ENCODE measurements at places on chromosomes 12 and 14.
A peak's percentile ranks its signal among the peaks of the same experiment; 100 is the strongest.

DNA sequence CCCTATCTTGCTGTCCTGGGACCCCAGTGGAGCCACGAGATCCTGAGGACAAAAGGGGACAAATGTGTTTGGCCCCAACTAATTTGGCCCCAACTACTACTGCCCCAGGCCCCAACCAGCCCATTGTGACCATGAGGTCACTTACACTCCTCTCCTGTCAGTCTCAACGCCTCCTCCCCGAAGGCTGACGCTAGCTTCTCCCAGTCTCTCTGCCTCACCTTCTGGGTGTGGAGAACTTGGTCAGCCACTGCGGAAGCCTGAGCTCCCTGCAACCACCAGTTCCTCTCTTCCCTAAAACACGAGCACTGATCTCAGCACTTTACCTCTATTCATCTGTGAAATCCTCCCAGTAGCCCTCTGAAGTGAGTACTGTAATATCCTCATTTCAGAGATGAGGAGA lies 13.3 kb downstream of the FAM181A start:
- DNase-seq, result no peak

GRCh38 chr14:69518289-69519101 lies 34.0 kb downstream of the PLEKHD1 start:
- DNase-seq, result no peak

- no peak for DNase-seq
Observed at GRCh38 chr14:51889851-51890250, 29.4 kb downstream of the GNG2 start.

- DNase-seq, result no peak
Observed at GRCh38 chr12:79614730-79615129, 76.0 kb downstream of the PAWR start.

GRCh38 chr12:53843545-53843944 lies 91.8 kb upstream of the CISTR start:
- DNase-seq, result no peak

DNA sequence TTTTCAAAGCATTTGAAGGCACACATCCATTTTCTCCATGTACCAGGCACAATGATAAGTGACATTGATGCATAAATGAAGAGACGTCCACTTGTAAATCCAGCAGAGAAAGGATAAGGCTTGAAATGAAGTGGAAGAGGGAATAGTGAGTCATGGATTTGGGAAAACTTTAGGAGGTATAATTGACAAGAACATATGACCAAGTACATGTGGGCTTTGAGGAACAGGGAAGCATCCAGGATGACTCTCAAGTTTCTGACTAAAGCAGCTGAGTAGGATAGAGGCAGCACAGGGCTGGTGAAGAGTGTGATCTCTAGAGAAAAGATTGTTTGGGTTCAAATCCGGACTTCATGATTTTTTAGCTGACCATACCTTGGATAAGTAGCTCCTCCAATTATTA lies 43.6 kb upstream of the SYT1 start:
- DNase-seq, result no peak

- no peak for DNase-seq
Observed at GRCh38 chr12:67091678-67092077, 177.5 kb upstream of the CAND1 start.

DNA sequence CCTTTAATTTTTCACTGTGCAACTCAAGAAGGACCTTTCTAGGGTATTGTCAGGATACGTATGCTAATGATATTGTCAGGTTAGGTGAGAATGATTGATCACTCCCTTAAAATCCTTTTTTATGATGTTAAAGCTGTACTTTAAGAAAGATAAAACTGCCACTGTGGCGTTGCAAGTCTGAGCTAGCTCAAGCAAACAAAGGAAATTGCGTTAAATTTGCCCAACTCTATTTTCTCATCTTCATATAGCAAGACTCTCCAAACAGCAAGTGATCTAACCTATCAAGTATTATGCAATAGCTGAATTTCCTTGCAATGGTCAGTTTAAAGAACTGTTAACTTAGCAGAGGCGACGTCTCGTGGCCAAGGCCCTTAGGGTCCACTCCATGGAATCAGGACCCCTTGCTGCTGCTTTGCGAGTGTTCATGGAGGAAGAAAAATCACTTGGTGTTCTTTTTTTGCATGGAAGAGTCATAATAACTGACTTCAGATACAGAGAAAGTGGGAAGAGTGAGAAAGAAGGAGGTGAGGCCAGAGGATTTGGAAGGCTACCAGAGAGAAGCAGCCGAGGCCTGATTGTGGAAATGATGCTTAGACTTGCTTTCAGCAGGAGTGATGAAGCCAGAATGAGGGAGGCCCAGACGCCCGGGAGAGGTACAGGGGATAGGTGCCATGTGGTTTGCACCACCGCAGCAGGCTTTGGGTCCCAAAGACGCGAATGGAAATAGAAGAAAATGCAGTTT lies 2.5 kb downstream of the TRAF3 start:
- no peak for DNase-seq

- DNase-seq, result no peak
Observed at GRCh38 chr14:55450124-55450523, 9.7 kb upstream of the TBPL2 start.

- DNase-seq, result no peak
Observed at GRCh38 chr14:67668559-67668958, 5.9 kb downstream of the VTI1B start.

DNA sequence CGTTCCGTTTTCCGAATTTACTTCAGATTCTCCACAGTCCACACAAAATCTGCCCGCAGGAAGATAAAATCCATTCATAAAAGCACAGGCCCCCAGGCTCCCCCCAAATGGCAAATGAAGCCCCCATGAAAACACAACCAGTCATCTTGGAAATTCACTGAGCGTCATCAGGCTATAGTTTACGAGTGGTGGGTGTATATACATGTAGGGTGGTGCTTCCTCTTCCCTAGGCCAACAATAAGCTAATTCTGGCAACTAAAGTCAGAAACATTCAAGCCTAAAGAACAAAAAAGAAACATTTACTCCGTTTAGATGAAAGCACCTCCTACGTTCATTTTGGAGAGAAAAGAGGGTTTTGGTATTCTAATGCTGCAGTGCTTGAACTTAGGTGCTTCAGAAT lies 5.8 kb downstream of the GPR68 start:
- no peak for DNase-seq

DNA sequence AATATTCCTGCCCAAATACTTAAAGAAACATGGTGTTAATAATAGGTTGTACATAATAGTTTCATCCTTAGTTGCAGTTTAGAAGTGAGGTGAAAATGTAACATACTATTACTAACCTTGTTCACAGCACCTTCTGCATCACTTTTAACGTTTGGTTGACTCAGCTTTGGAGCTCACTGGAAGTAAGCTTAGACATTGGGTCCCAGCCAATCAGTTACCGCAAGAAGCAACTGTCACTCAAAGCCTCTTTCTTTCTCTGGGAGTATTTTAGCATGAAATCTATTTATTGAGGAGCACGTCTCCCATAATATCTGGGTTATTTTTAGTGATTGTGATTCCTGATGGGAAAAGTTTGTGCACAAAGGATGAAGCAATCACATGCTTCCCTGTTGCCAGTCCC lies 472.6 kb downstream of the SNAPC1 start:
- DNase-seq, result no peak

GRCh38 chr12:50132505-50133135 lies 20.6 kb downstream of the COX14 start:
- DNase-seq, result no peak

DNA sequence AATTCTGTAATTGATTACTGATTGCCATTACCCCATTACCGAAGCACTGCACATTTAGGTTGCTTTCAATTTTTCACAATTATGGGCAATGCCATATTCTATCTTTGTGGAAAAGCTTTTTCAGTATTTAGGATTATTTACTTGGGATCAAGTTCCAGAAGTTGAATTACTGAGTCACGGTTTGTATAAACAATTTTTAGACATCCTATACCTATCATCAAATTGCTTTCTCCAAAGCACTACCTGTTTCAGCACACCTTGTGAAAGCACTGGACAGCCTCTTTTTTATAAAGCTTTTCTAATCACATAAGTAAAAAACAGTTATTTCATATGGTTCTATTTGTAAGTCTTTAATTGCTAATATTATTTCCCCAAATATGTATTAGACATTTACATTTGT lies 221.5 kb upstream of the CAND1 start:
- DNase-seq, result no peak

DNA sequence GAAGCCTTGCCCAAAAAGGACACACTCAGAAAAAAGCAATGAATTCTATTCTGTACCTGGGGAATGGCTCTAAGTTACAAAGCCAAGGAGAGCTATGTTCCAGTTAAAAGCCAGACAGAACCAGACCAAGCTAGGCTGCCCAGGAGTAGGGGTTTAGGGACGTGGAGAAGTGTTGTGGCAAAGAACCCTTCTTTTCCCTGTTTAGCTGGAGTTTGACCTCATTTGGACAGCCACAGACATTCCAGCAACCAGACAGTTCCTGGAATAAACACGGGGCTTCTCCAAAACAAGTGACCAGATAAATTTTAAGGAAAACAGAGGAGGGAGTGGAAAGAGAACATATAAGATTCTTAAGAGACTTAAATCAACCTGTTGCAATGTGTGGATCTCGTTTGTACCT lies 62.3 kb downstream of the GCH1 start:
- DNase-seq, result no peak

DNA sequence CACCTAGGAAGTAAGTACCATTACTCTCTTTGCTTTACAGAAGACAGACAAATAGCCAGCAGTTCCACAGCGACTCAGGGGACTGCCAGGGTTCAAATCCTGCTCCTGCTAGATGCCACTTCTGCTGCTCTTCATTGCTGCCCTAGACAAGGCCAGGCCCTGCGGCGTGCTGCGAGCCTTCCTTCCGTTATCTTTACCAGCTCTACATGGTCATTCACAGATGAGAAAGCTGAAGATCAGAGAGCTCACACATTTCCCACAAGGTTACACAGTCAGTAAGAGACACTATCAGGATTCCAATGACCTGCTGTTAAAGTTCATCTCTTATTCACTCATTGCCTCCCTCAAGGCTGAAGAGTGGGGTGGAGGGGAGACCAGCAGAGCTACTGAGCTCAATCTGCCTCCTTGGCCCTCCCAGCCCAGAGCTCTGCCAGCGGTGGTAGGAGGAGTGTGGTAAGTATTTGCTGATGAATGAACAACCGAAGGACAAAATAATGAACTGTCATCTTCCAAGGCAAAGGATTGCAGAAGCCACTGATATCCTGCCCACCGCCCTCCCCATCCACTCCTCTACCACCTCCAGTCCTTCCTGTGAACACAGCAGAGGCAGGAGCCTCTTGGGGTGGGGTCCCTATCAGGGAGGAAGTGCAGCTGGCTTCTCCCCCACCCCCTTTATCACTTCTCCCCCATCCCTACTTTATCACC lies 14.6 kb upstream of the HDAC7 start:
- DNase-seq, result no peak

- DNase-seq, result no peak
Observed at GRCh38 chr12:14694970-14695369, 1.4 kb downstream of the GUCY2C start.

GRCh38 chr12:116727261-116727660 lies 10.6 kb downstream of the SPRING1 start:
- no peak for DNase-seq

- no peak for DNase-seq
Observed at GRCh38 chr12:32107359-32108267, 966 bp downstream of the BICD1 start.

GRCh38 chr14:74333909-74334308 lies 14.4 kb upstream of the VRTN start:
- DNase-seq, result no peak

GRCh38 chr14:81161749-81162148 lies 59.0 kb downstream of the GTF2A1 start:
- DNase-seq, result no peak

DNA sequence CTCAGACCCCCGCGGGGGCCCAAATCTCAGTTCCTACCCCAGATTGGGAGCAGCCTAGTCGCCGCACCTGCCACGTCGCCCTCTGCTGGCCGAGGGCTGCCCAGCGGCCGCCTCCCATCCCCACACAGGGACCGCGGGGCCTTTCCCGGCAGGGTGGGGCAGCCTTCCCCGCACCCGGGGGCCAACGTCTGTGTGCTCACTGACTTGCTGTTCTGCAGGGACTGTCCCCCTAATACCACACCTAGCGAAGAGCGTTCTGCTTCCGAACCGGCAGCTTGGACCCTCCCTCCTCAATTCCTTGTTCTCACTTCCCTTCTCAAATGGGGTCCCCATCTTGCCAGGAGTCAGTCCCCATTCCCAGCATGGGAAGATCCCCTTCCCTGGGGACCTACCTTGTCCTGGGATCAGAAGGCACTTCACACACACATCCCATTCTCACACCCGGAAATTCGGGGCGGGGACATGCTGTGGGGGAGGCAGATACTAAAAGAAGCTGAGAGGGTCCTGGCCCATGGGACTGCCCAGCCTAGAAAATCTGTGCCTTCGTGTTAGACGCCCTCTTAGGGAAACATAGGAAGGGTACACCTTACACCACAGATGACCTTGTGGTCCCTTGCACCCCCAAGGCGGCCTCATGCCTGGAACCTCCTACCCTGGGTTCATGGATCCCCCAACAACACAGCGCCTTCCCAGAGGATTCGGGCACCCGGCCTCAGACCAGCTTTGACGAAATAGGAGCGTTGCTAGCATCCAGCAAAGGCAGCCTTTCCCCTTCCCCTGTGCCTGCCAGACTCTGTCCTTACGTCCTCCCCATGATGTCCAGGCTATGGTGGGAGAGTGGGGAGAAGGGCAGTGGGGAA lies 16.4 kb downstream of the ACVRL1 start:
- peak; percentile 34 for DNase-seq

DNA sequence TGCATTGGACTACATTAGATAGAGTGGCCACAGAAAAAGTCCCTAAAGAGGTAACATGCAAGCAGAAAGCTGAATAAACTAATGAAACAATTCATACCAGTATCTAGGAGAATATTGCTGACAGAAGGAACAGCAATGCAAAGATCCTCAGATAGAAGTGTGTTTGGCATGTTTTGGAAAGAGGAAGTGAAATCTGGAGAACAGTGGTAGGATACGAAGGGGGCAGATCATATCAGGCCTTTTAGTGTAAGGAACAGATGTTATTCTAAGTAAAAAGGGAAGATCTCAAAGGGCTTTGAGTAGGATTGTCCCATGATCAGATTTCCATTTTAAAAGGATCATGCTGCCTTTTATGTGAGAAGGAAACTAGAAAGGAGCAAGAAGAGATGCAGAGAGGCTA lies 342.9 kb downstream of the PAWR start:
- no peak for DNase-seq

DNA sequence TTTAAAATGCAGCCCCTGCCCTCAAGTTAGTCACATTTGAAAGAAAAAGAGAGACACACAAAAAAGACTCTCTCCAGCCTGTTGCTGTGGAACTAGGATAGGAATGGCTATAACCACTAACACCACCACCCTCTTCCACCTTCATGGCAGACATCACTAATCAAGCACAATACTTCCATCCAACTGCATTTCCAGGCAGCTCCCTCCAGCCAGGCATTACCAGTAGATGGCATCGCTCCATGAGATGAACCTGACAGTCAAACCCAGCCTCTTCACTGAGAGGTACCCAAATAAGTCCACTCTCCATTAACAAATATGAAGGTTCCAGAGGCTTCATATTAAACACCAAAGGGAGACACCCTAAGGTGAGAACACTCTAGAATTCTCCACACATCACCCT lies 24.4 kb downstream of the SLC8B1 start:
- no peak for DNase-seq

DNA sequence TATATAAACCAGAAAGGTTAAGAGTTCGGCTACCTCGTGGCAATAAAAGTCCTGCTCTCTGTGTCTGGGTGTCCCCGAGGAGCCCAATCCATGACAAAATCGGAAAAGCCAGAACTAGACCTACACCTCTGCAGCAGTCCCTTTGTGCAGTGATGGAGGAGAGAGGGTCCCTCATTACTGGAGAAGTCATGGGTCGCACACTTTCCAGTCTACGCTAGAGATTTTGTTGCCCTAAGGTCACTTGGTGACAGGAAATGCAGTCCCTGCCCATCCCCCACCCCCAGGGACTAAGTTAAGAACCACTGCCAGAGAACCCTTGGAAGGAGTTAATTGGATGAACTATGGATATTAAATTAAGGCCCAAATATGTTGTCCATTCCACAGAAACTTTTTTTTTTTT lies 104.4 kb upstream of the ATF7IP start:
- DNase-seq, result no peak
